ENCODE measurements at places on chromosomes 1 and 21. TPM values are rescaled to one million over a fixed set of nuclear protein-coding genes. Genes with fewer than 3 reads are reported as not detected.

Gene ST6GALNAC3
- total RNA-seq: 0.68 TPM

Gene LYPD8
- total RNA-seq: not detected

Gene DENND2C
- 0.47 TPM for total RNA-seq

Gene GPR37L1
- total RNA-seq: 0.13 TPM

Gene FAM72C
- total RNA-seq: 5.8 TPM

Gene PDZK1
- total RNA-seq: 0.86 TPM

Gene SH2D2A
- total RNA-seq: 5.2 TPM

Gene EFNA3
- 4.9 TPM for total RNA-seq

Gene SYNC
- 10.3 TPM for total RNA-seq

Gene PPM1J
- total RNA-seq: 1.5 TPM

Gene PTGS2
- 12.9 TPM for total RNA-seq

Gene CAPN9
- not detected for total RNA-seq

Gene TLR5
- total RNA-seq: 0.07 TPM

Gene SDE2
- total RNA-seq: 7.0 TPM

Gene TSPEAR
- not detected for total RNA-seq

Gene TMEM81
- total RNA-seq: 2.4 TPM

Gene SH2D1B
- 0.15 TPM for total RNA-seq

Gene CCDC27
- total RNA-seq: not detected

Gene ABCA4
- 0.13 TPM for total RNA-seq

Gene CFHR2
- total RNA-seq: not detected

Gene OR2T6
- not detected for total RNA-seq

Gene E2F2
- 2.6 TPM for total RNA-seq

Gene USH2A
- total RNA-seq: not detected

Gene ZBTB8A
- total RNA-seq: 2.9 TPM

Gene FYB2
- total RNA-seq: not detected

Gene IBA57
- total RNA-seq: 7.4 TPM

Gene C1orf185
- not detected for total RNA-seq

Gene SYF2
- 36.9 TPM for total RNA-seq

Gene TRAF3IP3
- not detected for total RNA-seq

Gene SH2D5
- total RNA-seq: 14.3 TPM

Gene OR2L5
- not detected for total RNA-seq

Gene OPTC
- total RNA-seq: not detected

Gene EPS15
- 8.8 TPM for total RNA-seq

Gene CD1E
- total RNA-seq: not detected

Gene TDRD5
- total RNA-seq: not detected

Gene FNDC7
- 0.02 TPM for total RNA-seq

Gene FCRL5
- not detected for total RNA-seq

Gene ATP6V1G3
- not detected for total RNA-seq

Gene BTBD19
- 2.4 TPM for total RNA-seq

Gene FAM72A
- 12.1 TPM for total RNA-seq

Gene PLA2G2C
- not detected for total RNA-seq

Gene KRTAP19-2
- not detected for total RNA-seq

Gene TCHH
- 0.19 TPM for total RNA-seq

Gene CD46
- total RNA-seq: 93.1 TPM

Gene FAM72D
- 6.1 TPM for total RNA-seq

Gene RXFP4
- total RNA-seq: not detected

Gene IVNS1ABP
- total RNA-seq: 29.4 TPM

Gene SPATA46
- total RNA-seq: not detected

Gene DAB1
- not detected for total RNA-seq

Gene AGMAT
- total RNA-seq: 6.1 TPM

Gene ASCL5
- total RNA-seq: 0.08 TPM

Gene HAO2
- not detected for total RNA-seq

Gene MSH4
- not detected for total RNA-seq
